ENCODE measurements at places on chromosomes 7 and 10.

- no peak for DNase-seq
Measured at GRCh38 chr10:83663918-83664317, 475.4 kb upstream of the GHITM start.

GRCh38 chr7:36409180-36409579 is 19.5 kb downstream of the ANLN start:
- DNase-seq, result no peak

DNA sequence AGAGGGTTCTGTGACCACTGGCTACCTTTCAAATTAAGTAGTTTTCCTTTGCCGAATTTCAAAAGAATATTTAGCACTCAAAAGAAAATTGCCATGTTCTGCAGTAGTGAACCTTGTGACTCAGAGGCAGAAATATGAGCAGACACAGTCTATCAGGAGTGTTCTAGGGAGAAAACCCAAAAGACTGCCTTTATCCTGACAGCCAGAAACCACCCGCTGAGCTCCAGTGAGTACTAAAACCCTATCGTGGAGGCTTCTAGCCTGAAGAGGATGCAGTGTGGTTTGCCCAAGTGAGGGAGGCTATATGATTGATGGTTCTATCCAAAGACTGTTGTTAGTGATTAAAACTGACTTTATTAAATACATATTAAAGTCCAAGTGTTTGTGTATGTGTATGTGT is 21.9 kb downstream of the CHRM2 start:
- DNase-seq, result no peak

DNA sequence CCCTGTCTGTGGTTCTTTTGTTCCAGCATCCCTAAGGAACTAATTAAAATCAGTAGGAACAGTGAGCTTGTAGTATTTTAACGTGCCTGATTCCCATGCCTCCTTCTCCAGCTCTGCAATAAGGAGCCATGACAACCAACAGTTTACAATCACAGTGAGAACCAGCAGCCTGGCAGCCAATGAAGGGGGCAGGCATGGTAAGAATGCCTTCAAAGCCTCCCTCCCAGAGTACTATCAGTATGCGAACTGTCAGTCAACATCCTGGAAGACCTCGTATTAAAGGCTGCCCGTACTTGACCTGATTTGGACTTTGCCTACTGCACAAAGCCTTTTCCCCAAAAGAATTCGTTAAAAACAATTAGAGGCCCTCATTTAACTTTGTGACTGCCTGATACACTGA is 7.7 kb downstream of the ZPBP start:
- no peak for DNase-seq

DNA sequence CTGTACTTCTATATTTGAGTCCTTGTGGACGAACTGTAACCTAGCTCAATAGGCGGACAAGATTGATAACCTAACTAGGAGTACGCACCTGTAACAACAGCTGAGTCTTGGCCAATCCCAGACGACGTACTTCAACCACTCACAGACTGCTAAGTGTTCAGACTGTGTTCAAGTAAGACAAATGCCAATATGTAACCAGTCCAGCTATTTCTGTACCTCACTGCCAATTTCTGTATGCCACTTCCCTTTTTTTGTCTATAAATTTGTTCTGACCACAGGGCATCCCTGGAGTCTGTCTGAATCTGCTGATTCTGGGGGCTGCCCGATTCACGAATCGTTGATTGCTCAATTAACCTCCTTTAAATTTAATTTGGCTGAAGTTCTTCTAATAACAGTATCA is 32.2 kb downstream of the HACD1 start:
- no peak for DNase-seq

DNA sequence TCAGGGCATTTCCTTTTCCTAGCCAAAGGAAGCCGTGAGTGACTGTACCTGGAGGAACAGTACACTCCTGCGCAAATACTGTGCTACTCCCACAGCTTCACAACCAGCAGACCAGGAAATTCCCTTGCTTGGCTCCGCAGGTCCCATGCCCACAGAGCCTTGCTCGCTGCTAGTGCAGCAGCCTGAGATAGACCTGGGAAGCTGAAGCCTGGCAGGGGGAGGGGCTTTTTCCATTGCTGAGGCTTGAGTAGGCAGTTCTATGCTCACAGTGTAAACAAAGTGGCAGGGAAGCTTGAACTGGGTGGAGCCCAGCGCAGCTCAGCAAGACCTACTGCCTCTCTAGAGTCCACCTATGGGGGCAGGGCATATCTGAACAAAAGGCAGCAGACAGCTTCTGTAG is 291.2 kb downstream of the HGF start:
- DNase-seq, result peak; percentile 80

DNA sequence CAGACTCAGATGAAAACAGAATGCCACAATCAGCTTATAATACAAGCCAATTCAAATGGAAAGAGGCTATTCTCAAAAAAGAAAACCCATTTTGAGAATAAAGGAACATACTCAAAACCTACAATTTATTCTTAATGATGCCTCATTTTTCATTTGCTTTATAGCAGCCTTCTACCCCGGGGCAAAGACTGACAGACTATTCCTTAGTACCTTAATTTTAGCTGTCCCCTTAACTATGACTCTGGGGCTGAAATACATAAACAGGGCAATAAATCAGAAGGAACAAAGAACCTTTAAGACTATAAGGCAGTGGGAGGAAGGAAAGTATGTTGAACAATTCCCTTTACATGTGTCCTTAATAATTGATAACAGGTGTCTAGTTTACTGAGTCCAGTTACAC is 76.8 kb downstream of the TMEM106B start:
- DNase-seq, result no peak

GRCh38 chr10:29646238-29646902 is 11.6 kb upstream of the SVIL start:
- DNase-seq, result peak; percentile 29

- no peak for DNase-seq
Measured at GRCh38 chr7:15197042-15197977, 294.8 kb upstream of the DGKB start.

GRCh38 chr10:31656851-31657433 is 271.7 kb downstream of the ARHGAP12 start:
- DNase-seq, result no peak

- peak; percentile 32 for DNase-seq
Measured at GRCh38 chr10:98074315-98074911, 44.0 kb upstream of the CRTAC1 start.

DNA sequence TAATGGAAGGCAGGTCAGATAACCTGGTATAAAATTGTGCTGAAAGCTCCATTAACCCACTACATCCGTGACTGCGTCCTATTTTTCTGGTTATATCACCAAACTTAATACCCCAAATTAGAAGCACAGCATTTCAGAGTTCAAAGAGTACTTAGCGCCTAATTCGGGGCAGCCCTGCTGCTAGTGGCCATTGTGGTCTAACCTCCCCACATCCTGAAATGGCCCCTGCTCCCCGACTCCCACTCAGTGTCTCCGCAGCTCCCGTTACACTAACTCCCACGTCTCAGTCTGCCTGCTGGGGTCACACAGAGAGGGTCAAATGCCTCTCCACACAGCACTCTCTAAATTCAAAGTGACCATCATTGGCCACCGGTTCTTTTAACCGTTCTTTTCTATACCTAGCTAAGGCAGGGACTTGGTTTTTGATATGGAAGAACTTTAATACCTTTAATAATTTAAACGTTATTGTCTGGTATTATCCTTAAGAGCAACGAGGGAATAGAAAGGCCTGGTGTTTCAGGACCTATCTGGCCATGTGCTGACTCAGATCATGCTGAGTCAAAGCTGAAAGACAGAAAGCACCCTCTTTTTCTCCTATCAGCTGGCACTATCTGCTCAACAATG is 117.1 kb downstream of the KMT2E start:
- no peak for DNase-seq

DNA sequence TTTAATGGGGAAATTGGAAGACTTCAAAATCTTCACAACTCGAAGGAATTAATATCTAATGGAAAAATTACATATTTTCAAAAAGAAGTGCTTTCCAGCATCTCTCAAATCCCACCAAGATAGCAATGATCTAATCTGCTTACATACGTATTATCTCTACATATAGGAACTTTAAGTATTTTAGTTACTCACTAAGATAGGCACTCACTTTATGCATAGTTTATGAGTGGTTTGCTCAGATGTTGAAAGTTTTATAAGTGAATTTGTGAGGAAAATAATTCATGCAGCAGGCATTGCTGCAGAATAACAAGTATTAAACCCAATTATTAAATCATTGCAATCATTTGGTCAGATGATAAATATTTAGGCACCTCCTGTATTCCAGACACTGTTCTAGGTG is 2.3 kb upstream of the CYTH3 start:
- DNase-seq, result no peak

- no peak for DNase-seq
Measured at GRCh38 chr7:125338110-125338509, 408.5 kb upstream of the POT1 start.

GRCh38 chr10:93667795-93668194 is 34.6 kb downstream of the FRA10AC1 start:
- no peak for DNase-seq

DNA sequence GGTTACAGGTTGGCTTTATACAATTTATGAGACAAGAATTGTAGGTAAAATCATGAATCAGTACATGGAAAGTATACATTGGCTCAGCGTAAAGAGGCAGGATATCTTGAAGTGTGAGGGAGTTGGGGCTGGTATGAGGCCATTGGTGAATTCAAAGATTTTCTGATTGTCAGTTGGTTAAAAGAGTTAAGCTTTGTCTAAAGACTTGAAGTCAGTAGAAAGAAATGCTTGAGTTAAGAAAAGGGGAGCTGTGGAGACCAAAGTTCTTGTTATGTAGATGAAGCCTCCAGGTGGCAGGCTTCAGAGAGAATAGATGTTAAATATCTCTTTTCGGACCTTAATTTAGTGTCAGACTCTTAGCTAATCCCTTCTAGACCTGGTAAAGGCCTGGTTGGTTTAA is 341.0 kb downstream of the GALNT17 start:
- no peak for DNase-seq

DNA sequence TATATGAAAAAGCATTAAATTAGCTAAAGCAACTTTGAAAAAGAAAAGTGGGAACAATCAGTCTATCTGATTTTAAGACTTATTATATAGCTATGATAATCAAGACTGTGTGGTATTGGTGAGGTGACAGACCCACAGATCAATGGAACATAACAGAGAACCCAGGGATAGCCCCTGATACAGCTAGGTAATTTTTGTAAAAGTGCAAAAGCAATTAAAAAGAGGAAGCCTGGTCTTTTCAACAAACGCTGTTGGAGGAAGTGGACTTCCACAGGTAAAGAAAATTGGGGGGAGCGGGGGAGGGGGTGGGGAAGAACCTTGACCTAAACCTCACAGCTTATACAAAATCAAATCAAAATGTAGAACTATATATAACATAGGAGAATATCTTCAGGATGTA is 45.4 kb downstream of the GNA12 start:
- no peak for DNase-seq

GRCh38 chr7:67463316-67463715 is 466.7 kb downstream of the TYW1 start:
- DNase-seq, result no peak

DNA sequence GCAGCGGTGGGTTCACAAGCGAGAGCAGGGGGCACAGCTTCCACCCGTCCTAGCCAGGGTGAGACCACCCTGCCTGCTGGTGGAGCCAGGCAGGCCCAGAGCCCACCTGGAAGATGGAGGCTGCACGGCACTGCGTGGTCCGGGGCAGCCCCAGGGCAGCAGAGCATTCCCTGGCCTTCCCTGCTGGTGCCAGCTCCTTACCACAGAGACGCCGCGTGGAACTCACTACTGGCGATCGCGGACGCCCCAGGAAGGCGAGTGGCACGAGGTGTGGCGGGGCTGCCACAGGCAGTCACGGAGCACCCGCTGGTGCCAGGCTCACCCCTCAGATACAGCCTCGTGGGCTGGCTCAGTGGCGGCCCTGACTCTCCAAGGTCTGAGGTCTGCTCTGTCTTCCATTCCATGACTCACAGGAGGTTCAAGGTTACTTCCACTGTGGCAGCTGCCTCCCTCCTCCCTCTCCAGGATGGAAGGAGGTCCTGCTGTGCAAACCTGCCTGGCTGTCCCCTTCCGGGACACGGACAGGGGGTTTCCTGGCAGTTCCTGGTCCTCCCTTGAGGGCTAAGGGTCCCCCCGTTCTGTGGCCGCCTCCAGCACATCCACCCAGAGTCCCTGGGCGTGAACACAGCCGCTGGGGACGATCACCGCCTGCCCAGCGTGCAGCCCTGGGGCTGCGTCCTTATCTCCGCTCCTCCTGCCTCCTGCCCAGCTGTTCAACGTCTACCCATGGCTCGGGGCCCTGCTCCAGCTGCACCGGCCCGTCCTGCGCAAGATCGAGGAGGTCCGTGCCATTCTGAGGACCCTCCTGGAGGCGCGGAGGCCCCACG is 3.1 kb downstream of the CYP2W1 start:
- no peak for DNase-seq

GRCh38 chr7:92745241-92745640 is 91.1 kb downstream of the CDK6 start:
- no peak for DNase-seq

- peak; percentile 16 for DNase-seq
Measured at GRCh38 chr7:93011351-93012294, 106.2 kb downstream of the SAMD9 start.

GRCh38 chr7:50203521-50203920 is 101.0 kb upstream of the IKZF1 start:
- no peak for DNase-seq

DNA sequence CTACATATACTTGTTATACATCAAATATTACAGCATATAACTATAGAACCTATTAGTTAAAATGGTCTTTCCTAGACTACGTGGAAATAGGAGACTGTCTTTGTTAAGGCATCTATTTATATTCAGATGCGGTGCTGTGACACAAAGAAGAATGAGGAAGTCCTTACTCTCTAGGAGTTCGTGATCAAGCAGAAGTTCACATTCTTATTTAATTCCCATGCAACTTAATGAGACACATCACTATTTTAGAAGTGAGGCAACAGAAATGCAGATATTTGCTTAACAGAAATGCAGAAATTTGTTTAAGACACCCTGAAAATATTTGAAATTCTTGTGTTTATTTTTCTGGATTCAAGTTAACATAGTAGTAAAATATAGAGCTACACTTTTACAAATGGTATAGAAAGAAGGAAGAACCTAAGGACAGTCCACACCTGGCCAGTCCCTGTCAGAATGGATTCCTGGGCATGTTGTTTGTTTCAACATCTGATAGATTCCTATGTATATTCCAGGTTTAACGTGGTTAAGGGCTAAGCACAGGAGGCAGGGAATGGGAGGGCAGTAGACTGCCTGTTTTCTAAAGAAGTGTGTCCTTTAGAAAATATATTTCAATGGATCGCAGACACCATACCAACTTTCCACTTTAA is 70.6 kb upstream of the NXPH1 start:
- DNase-seq, result no peak

DNA sequence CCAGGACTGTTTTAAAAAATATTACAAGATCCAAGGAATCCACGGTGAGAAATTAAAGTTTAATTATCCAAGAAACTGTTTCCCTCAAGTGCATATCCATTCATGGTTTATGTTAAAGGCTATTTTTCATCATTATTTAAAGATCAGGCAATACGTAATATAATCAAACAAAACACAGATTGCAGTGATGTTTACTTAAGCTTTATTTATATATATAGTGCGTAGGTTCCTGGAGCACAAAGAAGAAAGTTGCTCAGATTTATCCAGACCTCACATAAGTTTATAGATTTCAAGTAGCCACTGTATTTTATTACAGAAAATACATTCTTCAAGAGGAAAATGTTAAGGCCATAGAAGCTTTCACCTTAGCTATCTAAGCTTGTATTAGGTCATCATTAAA is 210.0 kb upstream of the KLF14 start:
- no peak for DNase-seq

GRCh38 chr10:97827702-97828291 is 21.8 kb upstream of the GOLGA7B start:
- DNase-seq, result no peak
